ENCODE measurements at places on chromosomes 16 and 17.

- no peak for DNase-seq
Measured at GRCh38 chr17:63399856-63400255, 46.2 kb downstream of the CYB561 start.

DNA sequence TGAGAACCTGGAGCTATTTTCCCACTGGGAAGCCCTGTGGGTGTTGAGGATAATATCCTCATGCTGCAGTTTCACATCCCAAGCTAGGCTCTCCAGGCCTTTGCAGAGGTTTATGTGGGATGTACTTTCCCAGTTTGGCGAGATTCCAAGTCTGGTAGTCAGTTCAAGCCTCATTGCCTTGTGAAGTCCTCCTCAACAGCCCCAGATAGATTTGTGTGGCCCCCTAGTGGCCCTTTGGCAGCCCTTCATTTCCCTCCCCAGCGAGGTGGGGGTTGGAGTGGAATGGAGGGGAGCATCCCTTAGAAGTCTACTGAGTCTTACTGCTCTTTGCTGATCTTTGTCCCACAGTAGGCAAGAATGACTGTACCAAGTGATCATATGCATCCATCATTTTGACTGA lies 137.9 kb downstream of the CDH11 start:
- peak; percentile 78 for DNase-seq

DNA sequence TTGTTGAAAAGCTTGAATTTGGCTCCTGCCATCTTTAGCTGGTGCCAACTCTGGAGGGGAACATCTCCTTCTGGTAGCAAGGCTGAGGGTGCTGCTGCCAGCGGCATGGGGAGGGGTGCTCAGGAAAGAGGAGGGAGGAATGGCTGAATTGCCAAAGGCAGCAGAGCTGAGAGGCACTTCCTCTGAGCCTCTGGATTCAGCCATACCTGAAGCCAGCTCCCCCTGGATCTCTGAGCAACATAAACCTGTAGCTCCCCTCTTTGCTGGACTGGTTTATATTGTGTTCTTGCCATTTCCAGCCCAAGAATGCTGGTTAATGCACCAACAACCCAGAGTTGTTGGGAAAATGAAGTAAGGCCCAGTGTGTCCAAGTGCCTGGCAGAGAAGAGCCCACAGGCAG lies 7.4 kb downstream of the MEFV start:
- no peak for DNase-seq

DNA sequence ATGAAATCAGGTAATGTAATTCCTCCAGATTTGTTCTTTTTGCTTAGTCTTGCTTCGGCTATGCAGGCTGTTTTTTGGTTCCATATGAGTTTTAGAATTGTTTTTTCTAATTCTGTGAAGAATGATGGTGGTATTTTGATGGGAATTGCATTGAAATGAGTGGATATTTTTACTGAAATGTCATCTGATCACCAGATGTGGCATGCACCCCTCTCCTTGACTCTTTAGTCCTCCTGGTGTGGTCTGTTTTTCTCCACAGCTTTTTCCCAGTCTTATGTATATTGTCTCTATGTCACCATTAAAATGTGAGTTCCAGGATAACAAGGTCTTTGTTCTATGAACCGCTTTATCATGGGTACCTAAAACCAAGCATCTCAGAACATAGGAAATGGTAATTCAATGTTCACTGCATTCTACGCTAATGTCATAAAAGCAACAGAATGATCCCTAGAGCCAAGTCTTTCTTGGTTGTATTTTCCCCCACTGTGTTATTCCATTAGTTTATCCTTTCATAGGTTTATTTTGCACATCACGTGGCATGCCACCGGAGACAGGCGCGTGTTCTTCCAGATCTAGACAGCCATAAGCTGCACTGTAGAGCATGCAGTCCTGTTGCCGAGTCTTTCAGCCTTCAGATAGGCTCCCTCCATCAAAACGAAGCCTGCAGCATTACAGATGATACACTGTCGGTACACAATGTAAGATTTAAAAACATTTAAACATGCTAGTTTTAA lies 172.5 kb downstream of the RPTOR start:
- DNase-seq = no peak

DNA sequence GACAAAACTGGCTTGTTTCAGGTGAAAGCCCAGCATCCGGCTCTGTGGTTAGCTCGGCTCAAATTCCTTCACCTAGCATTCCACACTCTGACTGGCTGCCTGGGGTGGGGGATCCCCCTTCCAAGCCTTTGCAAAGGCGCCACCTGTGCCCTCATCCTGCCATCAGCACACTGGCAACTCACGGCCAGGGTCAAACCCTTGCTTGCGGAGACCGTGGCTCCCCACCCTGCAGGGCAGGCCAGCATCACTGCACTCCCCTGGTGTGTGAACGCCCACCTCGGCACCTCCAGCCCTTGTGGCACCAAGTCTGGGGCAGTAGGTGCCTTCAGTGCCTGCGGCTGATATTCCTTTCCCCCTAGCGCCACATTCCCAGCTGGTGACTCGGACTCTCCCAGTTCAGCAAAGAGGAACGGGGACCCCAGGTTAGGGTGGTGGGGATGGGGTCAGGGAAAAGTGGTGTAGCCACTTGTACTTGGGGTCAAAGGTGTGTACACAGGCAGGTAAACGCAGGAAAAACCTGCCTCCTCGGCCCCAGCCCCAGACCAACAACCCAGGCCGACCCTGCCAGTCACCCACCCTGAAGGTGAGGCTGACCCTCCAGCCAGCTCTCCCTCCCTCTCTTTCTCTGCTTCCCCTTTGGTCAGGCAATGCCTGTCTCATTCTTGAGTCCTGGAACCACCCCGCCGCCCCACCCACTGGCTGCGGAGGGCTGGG lies 1.1 kb downstream of the FLII start:
- DNase-seq = peak; percentile 59

DNA sequence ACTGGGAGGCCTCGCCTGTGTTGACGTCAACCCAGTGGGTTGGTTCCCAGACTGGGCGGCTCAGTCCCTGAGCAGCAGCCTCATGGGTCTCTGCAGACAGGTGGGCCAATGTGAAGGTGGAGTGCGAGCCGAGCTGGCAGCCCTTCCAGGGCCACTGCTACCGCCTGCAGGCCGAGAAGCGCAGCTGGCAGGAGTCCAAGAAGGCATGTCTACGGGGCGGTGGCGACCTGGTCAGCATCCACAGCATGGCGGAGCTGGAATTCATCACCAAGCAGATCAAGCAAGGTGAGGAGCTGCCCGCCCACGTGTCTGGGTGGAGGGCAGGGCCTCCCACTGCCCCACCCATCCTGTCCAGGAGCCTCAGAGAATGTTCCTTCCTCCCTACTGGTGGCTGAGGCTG lies 44.1 kb downstream of the MRC2 start:
- DNase-seq = no peak

GRCh38 chr17:7777017-7777416 lies 57.0 kb upstream of the KDM6B start:
- DNase-seq = no peak

- no peak for DNase-seq
Measured at GRCh38 chr16:59259074-59259949, 525.2 kb upstream of the GOT2 start.

DNA sequence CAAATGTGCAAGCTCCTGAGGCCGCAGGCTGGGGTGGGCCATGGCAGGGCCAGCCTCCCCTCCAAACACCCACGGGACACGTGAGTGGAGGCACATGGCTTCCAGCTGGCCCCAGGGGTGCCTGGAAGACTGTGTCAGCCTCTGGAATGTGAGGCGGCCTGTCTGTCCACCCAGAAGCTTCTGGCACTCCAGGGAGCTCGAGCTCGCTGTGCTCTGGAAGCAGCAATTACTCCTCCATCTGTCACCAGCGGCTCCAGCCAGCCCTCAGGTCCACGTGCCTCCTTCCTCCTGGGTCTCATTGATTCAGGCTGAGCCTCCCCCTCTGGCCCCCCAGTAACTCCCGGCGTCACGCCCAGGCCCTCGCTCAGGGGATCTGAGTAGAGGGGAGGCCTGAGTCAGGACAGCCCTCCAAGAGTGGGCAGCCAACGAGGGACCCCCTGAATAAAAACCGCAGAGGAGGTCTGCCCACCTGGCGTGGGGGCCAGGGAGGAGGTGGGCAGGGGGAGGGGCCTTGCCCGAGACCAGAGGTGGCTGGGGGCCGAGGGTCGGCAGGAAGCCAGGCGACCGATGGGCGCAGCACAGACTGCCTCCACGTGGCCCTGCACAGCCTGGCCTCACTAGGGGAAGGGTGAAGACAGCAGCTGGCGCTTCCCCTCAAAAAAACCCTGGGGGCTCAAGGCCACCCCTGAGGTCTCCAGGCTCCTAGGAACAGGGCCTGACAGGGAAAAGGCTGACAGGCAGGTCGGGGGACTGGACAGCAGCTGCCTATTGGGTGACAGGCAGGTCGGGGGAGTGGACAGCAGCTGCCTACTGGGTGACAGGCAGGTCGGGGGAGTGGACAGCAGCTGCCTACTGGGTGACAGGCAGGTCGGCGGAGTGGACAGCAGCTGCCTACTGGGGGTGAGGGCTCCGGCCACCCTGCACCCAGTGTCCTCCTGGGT lies 11.9 kb downstream of the PIEZO1 start:
- DNase-seq = no peak

- DNase-seq = no peak
Measured at GRCh38 chr17:78458736-78459335, 80.4 kb downstream of the PGS1 start.

GRCh38 chr17:12530161-12530560 lies 135.5 kb upstream of the MYOCD start:
- DNase-seq = no peak

DNA sequence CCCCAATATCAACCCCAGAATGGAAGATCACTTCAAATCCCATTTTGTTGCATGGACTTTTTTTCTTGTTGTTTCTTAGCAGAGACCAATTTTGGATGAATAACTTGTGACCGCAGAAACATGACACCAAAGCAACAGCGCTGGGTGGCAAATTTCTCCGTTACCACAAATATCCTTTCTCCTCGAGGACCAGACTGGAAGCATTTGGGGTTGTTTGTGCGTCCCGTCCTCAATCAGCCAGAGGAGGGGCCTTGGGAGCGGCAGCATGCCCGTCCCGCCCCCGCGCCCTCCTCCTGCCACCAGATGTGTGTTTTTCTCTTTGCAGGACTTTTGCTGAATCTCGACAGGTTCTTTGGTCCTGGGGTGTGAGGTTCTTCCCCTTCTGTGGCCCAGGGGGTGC lies 282.5 kb upstream of the FOXF1 start:
- no peak for DNase-seq

DNA sequence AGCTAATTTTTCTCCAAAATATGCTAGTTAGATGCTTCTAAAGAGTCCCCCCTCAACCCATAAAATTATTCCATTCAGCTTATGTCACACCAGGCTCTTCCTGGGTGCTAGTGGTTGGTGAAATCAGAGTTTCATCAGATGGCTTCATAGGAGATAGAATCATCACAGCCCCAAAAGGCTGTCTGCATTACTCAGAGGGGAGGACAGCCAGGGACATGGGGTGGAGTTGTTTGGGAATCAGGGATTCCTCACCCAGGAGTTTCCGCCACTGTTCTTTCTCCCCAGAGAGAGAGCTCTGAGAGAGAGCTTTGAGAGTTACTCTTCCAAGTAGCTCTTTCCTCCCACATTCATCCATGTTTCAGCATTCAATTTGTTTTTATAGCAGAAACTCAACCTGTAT lies 288 bp upstream of the KRT34 start:
- no peak for DNase-seq

DNA sequence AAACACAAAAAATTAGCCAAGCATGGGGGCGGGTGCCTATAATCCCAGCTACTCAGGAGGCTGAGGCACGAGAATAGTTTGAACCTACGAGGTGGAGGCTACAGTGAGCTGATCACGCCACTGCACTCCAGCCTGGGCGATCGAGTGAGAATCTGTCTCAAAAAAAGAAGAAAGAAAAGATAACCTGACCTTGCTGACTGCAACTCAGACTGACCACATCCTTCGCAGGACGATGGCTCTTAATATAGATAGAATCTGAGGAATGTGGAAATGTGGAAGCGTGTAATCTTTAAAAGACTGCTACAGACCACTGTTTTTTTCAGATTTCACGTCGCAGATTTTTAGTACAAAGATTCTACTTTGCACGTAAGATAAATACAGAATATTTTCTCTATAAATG lies 37.8 kb downstream of the KLHDC4 start:
- no peak for DNase-seq

- peak; percentile 49 for DNase-seq
Measured at GRCh38 chr17:49193513-49194296, 16.7 kb downstream of the GNGT2 start.

GRCh38 chr16:23466162-23466885 lies 13.3 kb upstream of the COG7 start:
- DNase-seq = no peak

DNA sequence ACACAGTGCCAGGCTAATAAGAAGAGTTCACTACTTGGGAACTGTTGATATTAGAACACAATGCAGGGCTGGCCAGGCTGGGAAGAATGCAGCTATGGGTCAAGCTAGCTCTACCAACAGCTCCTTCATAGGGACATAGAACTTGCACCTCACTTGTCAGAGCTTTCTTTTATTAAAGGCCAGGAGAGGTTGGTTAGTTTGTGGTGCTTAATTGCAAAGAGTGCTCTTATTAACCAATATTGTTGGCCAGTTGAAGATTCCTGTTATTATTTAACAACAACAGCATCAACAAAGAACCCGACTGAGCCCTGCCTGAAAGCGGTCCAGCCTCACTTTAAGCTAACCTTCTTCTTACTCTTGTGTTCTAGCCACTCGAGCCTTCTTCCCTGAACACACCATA lies 43.4 kb upstream of the ANKFN1 start:
- DNase-seq = no peak

- no peak for DNase-seq
Measured at GRCh38 chr17:63626551-63627180, 4.4 kb downstream of the MAP3K3 start.

DNA sequence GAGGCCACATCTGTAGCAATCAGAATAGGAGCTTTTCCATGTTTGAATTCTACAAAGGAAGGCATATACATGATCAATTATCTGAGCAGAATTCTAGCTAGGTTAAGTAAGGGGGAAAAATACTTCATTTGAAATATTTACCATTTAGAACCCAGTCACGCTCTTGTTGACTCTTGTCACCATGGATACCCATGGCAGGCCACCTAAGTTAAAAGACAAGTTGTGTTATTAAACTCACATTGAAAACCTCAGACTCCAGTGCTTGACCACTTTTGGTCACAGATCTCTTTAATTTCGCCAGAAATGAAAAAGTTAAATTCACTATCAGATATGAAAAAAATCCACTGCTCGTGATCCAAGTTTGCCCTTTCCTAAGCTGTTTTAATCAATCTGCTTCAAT lies 4.1 kb downstream of the DDX5 start:
- no peak for DNase-seq

DNA sequence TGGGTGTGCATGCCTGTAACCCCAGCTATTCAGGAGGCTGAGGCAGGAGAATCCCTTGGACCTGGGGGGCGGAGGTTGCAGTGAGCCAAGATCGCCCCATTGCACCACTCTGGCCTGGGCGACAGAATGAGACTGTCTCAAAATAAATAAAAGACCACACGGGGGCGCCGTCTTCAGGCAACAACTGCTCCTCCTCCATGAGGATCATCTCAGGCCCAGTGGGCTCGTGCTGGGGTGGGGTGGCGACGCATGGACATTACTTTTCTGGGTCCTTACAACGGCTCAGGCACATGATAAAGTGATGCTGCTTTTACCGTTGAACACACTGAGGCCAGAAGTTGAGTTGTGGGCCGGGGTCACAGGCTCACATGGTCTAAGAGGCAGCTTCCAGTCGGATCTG lies 56.2 kb downstream of the PRMT7 start:
- DNase-seq = peak; percentile 75

- no peak for DNase-seq
Measured at GRCh38 chr16:86175816-86176215, 276.9 kb downstream of the IRF8 start.
